CD4-positive, alpha-beta T cell treated with Interleukin-15 for 1 hour (primary cell): ENCODE measurements at places on chromosomes 16 and 17.

DNA sequence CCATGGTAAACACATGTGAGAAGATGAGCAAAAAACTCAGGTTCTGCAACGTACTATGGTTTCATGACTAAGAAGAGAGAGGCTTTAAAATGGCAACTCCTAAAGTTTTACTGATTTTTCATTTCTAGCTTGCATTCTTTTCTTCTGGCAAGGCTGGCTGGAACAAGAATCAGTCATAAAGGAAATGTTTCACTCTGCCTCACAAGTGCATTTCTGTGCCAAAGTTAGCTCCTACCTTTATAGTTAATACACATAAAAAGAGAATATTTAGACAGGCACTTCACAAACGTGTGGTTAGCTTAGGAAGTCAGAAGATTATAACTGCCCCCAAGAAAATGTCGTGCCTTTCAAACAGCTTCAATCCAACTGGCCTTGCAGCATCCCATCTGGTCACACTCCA, 417.1 kb upstream of the CDH11 start:
- DNase-seq, result no peak

DNA sequence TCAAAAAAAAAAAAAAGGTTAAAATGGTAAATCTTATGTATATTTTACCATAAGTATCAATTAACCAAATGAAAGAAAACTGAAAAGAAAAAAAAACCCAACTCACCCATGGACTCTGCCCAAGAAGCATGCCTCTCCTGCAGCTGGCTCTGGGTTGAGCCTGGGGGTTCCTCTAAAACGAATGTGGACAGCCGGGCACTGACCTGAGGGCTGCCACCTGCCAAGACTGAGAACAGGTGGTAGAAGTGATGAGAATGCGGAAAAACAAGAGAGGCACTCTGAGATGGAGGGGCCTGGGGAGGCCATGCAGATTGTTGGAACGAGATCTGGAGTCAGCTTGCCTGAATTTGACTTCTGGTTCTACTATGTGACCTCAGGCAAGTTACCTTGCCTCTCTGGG, 85.5 kb upstream of the MSI2 start:
- no peak for DNase-seq

- DNase-seq, result no peak
Measured at GRCh38 chr16:70324998-70325747, 21.5 kb upstream of the DDX19A start.

GRCh38 chr16:47055136-47055885, 81.8 kb upstream of the DNAJA2 start:
- no peak for DNase-seq

- no peak for DNase-seq
Measured at GRCh38 chr16:89094252-89094879, 714 bp downstream of the ACSF3 start.
